ENCODE measurements at places on chromosomes 6 and 20.

DNA sequence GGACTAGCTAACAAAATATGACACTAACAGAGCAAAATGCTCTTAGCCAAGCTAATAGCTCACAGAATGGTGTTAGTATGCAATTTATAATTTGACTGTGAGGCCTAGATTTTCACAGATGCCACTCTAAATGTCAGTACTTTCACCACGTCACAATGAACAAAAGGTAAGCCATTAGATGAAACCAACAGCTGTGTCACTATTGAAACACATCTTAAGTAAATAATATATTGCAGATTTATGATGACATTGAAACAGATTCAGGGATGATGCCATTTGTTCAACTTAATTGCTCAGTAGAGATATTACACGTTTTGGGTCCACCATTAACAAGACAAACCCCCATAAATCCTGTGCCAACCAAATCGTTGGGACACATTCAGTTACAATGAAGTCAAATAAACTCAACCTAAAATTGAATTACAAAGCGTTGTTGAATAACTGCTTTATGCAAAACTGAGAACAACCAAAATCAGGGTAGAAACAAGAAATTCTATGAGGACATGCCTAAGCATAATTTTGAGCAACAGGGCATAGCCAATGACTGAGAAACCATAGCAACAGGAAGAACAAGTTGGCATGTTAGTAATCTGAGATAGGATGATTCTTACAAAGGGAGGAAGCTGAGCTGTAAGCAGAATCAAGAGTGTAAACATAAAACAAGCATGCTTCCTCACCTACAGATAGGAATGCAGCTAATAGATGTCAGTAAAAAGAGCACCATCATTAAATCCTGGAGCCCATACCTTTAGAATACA, 85.6 kb upstream of the KHDRBS2 start:
- no peaks in the 10 kb centered on the region for H3K27me3 ChIP-seq
- DNase-seq, result peak; percentile 20
- H3K27ac ChIP-seq, result peak overlapping the region; percentile 29
- H3K36me3 ChIP-seq, result no peaks in the 10 kb centered on the region
- H3K4me3 ChIP-seq, result no peak overlapping the region

DNA sequence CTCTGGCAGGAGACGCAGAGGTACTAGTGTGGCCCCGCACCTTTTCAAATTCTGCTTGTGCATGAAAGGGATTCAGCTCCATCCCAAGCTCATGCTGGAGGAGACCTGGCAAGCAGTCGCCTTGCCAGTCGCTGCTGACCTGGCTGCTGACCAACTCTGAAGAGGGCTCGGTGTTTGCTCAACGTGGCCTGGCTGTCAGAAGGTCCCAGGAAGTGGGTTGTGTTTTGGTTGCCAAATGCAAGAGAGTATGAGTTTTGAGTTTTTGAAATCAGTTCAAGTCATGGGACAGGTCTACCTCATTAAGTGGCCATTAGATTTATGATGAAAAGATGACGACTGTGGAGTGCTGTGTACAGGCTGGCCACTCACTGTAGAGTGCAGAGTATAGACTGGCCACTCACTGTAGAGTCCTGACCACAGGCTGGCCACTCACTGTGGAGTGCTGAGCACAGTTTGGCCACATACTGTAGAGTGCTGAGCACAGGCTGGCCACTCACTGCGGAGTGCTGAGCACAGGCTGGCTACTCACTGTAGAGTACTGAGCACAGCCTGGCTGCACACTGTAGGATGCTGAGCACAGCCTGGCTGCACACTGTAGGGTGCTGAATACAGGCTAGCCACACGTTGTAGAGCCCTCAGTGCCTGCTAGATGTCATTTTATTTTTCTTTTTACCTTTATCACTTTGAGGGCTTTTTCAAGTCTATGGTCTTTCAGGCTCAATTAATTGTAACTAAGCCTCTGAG, 193.9 kb downstream of the ZNF217 start:
- H3K4me3 ChIP-seq, result no peak overlapping the region
- H3K27me3 ChIP-seq, result peaks cover 15% of the 10 kb centered on the region
- DNase-seq, result no peak
- peaks cover 5% of the 10 kb centered on the region for H3K36me3 ChIP-seq

DNA sequence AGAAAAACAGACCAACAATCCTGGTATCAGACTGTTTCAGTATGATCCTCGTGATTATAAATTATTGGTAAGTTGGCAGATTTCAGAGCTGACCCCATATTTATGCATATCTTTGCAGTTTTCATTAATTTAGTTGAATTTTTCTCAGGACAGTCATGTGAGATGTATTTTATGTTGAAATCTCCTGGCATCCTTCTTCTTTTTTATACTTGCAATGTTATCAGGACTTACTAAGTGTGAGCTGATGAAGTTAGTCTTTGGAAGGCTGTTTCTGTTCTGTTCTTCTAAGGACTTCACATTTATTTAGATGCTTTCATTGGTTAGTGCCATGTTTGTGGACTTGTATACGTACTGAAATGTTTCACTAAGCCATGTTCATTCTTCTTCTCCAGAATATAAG, 17.2 kb downstream of the SMPDL3A start:
- no peaks in the 10 kb centered on the region for H3K4me1 ChIP-seq
- H3K27ac ChIP-seq, result no peak overlapping the region
- no peaks in the 10 kb centered on the region for H3K36me3 ChIP-seq
- H3K27me3 ChIP-seq, result no peaks in the 10 kb centered on the region

GRCh38 chr20:40370800-40371199, 318.2 kb downstream of the MAFB start:
- H3K4me3 ChIP-seq, result no peak overlapping the region
- H3K36me3 ChIP-seq, result no peaks in the 10 kb centered on the region
- H3K27ac ChIP-seq, result no peak overlapping the region
- no peak for DNase-seq
- H3K4me1 ChIP-seq, result no peaks in the 10 kb centered on the region

DNA sequence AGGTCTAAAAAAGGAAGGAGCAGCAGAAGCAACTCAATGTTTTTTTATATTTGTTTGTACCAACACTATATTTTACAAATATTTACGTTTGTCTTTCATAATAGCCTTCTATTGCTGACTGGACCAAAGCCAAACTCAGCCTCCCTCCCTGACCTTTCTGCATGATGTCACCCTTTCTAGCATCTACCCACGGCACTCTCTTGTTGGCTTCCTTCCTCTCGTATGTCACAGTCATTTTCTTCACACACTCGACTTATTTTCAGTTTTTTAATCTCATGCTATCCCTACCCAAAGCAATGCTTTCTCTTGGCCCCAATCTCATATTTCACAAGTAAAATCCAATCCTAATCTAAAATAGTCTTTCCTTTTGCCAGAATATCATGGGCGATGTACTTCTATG, 16.3 kb upstream of the FAM8A1 start:
- no peak overlapping the region for H3K27ac ChIP-seq
- H3K36me3 ChIP-seq, result no peaks in the 10 kb centered on the region
- H3K27me3 ChIP-seq, result peaks cover 16% of the 10 kb centered on the region

DNA sequence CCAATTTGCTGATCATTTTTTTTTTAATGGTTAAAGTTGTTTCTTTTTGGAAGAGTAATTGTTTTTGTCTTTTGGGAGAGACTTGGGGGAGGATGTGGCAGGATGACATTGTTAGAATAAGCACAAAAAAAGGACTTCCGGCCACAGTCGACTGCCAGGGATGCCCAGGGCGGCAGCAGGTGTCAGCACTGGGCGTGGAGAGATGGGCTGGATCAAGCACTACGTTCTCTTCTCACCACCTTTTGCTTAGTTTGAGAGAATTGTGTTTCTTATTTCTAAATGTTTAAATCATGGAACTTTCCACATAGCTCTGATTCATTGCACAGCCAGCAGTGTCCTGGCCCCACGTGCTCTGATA, 104.6 kb upstream of the FRMD1 start:
- H3K4me1 ChIP-seq, result no peaks in the 10 kb centered on the region
- no peak overlapping the region for H3K4me3 ChIP-seq
- DNase-seq, result no peak
- no peak overlapping the region for H3K27ac ChIP-seq
- peaks cover 13% of the 10 kb centered on the region for H3K27me3 ChIP-seq
- no peaks in the 10 kb centered on the region for H3K36me3 ChIP-seq

- no peak overlapping the region for H3K4me3 ChIP-seq
- peaks cover 20% of the 10 kb centered on the region for H3K4me1 ChIP-seq
- H3K27me3 ChIP-seq, result peaks cover 7% of the 10 kb centered on the region
- peaks cover 6% of the 10 kb centered on the region for H3K36me3 ChIP-seq
These were observed 124.0 kb downstream of the OGFRL1 start for GRCh38 chr6:71412559-71413140.

DNA sequence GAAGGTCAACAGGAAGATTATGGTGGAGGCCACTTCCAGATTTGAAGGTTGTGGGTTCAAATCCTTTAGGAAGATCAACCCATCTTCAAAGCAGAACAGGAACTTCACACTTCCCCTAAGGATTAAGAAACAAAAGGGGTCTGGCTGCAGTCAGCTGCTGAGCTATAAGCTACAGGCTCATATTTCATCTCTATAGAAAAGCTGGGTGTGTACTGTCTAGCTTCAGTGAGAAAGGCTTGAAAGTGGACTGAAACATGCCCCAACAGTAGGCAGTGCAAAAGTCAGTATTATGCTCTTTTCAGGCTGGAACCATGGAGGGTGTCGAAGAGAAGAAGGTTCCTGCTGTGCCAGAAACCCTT, 60.1 kb upstream of the SPDEF start:
- H3K27me3 ChIP-seq, result no peaks in the 10 kb centered on the region
- no peak overlapping the region for H3K4me3 ChIP-seq
- peaks cover 35% of the 10 kb centered on the region for H3K4me1 ChIP-seq
- DNase-seq, result no peak

GRCh38 chr20:47358672-47359529, 2.4 kb upstream of the ZMYND8 start:
- H3K27me3 ChIP-seq, result no peaks in the 10 kb centered on the region
- peak overlapping the region; percentile 60 for H3K27ac ChIP-seq
- no peaks in the 10 kb centered on the region for H3K36me3 ChIP-seq
- H3K4me3 ChIP-seq, result no peak overlapping the region
